AG04449 (cell line): ENCODE measurements at places on chromosomes 12 and 14.

GRCh38 chr12:46489951-46490388, 117.4 kb upstream of the SLC38A2 start:
- no peak for DNase-seq

DNA sequence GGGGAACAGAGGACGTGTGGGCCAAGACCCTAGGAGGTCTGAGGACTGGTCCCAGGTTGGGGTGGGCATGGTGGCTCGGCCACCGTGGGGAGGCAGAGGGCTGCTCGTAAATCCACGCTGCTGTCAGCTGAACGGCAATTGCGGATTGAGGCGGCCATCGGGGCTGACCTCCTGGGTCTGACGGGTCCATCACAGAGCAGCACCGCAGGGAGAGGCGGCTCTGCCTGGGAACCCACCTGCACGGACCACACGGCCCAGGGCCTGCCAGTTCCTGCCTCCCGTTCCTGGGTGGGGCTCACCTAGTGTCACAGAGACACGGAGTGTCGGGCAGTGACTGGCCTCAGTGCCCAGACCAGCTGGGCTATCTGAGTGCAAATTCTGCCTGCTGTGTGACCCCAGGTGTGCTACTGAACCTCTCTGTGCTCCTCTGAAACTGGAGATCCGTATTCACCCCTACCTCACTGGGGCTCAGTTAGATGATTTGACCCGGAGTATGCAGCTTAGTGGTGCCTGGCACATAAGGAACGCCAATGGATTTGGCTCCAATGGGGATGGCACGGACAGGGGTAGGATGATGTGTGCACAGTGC, 53.1 kb downstream of the KIF26A start:
- no peak for DNase-seq

DNA sequence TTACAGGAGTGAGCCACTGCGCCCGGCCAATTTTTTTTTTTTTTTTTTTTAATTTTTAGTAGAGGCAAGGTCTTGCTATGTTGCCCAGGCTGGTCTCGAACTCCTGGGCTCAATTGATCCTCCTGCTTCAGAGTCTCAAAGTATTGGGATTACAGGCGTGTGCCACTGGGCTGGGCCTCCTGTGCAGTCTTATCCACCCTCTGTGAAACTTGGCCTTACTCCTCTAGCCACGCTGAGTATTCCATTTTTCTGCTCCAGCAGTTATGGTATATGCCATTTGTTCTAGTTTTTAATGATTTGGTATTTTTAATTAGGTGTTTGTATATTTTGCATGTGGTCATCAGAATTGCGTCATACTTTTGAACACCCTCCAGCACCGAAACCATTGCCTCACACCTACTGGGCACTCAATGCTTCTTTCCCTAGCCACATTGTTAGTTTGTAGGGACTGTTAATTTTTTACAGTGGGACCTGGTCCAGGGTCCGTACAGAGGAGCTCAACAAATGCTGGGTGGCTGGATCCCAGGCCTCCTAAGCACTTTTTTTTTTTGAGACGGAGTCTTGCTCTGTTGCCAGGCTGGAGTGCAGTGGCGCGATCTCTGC, 11.4 kb downstream of the RIOX1 start:
- no peak for DNase-seq

DNA sequence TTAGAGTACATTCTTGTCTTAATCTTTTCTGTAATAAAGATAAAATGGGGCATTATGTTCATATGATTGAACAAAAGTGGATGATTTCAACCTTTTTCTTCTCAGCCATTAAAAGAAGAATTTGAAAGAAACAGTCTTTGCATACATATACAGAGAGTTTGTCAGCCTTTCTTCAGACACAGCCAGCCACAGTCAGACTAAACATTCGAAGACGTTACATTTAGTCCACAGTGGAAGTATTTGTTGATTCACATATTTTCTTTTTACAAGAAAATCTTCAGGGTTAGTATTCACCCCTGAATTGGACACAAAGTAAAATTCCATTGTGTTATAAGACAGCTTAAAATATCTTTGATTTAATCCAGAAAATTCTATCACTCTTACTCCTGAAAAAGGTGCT, 36.2 kb downstream of the ETV6 start:
- DNase-seq = no peak

DNA sequence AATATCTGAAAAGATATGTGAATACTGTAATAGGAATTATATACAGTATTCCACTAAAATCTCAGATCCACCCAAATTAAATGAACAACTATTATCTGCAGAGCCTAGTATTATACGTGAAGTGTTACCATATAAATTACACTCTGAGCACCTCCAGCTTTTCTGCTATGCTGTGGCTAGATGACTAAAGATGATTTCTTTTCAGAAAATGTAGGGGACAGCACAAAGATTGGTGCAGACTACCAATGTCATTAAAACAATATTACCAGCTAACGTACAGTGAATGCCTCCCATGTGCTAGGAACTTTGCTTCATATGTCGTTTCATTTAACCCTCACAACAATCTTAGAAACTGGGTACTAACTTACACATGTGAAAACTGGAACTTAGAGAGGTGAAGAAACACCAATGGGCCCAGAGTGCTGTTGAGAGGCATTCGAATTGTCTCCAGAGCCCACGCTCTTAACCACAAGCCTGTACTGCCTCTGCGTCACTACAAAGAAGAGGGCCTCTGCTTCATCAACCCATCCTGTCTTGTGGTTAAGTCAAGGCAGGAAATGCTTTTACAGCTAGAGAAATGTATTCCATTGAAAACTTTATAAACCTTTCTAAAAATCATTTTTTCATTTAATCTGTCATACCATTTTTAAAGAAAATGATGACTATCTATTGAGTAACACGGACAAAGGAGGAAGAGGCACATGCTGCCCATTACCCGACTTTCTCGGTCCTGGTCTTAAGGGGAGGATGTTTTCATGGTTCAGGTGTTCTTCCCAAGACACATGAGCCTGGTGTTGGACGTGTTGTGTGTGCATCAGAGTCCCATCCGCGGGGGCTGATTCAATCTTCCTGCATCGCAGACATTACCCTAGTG, 1.3 kb downstream of the GPR65 start:
- DNase-seq = no peak

DNA sequence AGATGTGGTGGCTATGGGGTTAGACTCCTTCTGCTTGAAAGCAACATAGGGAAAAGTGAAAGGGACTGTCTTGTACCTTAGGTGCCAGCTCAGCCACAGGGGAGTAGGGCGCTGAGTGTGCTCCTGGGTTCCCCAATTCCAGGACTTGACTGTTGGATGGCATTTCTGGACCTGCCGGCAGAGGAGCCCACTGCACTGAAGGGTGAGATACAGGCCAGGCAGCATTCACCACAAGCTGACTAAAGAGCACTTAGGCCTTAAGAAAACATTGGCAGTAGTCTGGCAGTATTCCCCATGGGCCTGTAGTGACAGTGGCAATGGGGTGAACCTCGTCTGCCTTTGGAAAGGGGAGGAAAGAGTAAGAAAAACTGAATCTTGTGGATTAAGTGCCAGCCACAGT, 67.1 kb upstream of the TMTC2 start:
- no peak for DNase-seq

DNA sequence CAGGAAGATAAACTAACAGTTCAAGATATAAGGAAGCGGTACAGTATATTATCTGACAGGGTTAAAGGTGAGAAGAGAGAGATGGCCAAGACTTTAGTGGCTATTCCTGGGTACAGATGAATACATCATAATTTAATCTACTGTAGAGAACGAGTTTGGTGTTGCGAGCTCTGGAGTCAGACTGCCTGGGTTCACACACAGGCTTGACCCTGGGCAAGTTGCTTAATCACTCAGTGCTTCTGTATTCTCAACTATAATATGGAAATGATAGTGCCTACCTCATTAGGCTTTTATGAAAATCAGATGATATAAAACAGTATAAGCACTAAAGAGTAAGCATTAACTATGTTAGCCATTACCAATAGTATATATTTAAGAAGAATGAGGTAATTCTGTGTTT, 3.5 kb downstream of the PPM1H start:
- DNase-seq = no peak

- no peak for DNase-seq
These were observed 398.7 kb downstream of the SOX5 start for GRCh38 chr12:23550753-23551152.

- no peak for DNase-seq
These were observed 25.0 kb downstream of the OTUB2 start for GRCh38 chr14:94051115-94051514.

- DNase-seq = no peak
These were observed 887.0 kb downstream of the TMTC2 start for GRCh38 chr12:83573671-83574070.

DNA sequence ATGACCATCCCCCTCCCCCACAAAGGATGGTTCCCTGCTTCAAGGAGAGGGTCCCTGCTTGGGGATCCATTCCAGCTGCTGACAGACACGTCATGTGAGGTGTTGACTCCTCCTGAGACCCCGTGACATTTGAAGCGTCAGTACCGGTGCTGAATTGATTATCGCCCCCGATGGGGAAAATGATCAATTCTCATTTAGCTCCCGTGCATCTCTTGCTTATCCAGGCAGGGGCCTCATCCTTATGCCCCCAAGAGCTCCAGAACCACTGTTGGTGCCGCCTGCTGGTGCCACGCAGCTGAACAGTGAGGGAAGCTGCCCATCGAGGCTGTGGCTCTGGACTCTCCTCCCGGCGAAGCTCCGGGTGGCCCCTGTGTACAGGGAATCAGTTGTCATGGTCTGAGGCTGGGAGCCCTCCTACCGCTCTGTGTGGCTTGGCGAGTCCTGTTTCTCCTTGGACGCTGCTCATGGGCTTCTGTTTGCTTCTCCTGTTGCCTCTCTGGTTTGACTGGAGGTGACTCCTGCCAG, 4.6 kb downstream of the KIF26A start:
- no peak for DNase-seq

- DNase-seq = no peak
These were observed 12.3 kb upstream of the KRT74 start for GRCh38 chr12:52585946-52586345.

DNA sequence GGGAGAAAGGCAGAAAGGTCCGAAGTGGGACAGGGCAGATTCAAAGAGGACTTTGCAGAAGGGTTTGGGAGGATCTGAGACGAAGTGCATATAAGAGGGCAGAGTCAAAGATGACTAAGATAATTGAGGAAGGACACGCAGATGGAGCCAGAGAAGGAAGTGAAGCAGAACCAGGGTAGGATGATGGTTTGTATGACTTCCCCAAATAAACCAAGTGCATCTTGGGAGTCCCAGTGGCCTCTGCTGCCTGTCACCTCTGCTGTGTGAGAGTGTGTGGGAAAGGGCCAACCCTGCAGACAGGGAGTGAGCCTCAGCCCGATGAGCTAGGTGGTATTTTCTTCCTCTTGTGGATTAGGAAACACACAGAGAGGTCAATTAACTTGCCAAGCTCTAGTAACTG, 36.8 kb downstream of the FLVCR2 start:
- DNase-seq = no peak

GRCh38 chr12:116538076-116538591, 21.0 kb upstream of the MAP1LC3B2 start:
- no peak for DNase-seq

DNA sequence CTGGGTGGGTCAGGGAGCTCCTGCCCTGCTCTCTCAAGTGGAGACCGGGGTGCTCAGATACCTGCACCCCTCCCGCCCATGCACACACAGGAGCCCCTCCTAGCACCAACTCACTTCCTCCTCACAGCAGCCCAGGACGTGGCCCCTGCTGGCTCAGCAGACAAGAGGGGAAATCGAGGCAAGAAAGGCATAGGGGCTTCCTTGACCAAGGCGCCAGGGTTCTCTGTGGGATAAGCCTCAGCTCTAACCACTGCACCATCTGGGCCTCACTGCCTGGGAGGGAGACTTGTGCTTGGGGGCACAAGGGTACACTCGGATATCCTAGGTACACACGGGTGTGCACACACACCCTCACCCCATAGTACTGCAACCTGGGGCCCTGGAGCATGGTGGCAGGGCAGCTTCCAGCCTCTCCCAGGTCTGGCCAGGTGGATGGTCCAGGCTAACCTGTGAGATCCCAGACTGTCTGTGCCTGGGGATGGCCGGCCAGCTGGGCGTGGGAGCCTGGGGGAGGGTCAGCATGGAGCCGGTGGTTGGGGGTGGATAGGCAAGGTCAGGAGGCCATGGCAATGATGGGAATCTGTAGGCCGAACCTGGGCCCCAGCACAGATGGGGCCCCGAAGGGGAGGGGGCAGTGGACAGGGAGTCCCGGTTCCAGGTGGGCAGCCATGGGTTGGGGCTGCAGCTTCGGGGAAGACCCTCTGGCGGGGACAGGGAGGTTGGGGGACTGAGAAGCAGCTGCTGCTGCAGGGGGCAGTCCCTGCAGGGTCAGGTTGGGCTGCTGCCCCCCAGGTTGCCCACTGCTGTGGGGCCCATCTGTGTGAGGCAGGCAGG, 312.4 kb downstream of the TMEM121 start:
- no peak for DNase-seq

- no peak for DNase-seq
These were observed 18.1 kb downstream of the RPH3A start for GRCh38 chr12:112809684-112810083.

DNA sequence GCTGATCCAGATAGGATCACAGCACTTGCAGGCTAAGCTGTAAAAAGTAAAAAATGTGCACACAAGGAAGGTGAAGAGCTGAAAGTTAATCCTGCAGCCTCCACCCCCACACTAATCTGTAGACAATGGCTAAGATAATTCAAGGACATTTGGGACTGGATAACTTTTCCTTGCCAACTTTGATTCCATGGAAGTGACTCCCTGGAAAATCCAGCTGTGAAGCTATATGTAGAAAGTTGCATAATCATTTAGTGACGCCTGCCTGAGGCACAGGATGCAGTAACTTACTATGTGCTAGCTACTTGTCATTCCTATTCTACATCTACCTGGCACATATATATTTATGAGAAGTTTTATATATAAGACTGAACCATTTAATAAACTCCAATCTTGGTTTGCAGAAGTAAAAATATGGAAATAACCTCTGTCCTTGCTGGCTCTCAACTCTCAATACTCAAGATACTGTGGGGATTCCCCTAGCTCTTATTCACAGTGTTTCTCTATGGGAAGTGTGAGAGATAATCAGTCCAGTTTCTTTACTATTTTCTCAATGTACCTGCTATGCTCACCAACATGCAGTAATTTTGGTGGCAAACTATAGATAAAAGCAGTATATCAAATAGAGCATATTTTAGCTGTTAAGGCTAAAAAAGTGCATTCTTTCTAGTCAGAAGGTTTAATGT, 14.8 kb downstream of the LDHB start:
- no peak for DNase-seq

DNA sequence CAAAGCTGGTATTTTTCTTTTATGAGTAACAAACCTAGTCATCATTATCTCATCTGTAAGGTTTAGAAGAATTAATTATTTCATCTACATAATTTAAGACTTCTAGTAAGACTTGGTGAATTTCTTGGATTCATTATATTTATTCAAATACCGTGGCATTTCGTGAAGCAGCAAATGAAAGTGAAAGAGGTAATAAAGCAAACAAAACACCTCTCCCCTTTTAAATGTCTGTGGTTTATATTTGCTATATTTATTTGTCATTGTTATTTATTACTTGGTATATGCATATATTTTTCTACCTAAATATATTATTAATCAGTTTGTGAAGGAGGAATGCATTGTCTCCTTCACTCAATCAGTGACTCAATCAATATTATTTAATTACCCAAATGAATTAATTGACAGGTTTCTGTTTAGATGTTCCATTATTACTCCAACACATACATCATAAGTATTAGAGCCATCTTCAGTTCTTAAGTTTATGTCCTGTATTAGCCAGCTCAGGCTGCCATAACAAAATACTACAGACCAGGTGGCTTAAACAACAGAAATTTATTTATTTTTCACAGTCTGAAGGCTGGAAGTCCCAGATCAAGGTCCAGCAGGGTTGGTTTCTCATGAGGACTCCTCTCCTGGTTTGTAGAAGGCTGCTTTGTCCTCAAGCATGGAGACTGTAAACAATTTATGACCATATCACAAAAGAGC, 6.6 kb downstream of the CFAP54 start:
- DNase-seq = no peak

- DNase-seq = no peak
These were observed 10.3 kb downstream of the ACVR1B start for GRCh38 chr12:51961834-51962233.
